GM12878 (cell line): ENCODE measurements at places on chromosomes 1 and 21. TPM values are rescaled to one million over a fixed set of nuclear protein-coding genes. Genes with fewer than 3 reads are reported as not detected.

DNA sequence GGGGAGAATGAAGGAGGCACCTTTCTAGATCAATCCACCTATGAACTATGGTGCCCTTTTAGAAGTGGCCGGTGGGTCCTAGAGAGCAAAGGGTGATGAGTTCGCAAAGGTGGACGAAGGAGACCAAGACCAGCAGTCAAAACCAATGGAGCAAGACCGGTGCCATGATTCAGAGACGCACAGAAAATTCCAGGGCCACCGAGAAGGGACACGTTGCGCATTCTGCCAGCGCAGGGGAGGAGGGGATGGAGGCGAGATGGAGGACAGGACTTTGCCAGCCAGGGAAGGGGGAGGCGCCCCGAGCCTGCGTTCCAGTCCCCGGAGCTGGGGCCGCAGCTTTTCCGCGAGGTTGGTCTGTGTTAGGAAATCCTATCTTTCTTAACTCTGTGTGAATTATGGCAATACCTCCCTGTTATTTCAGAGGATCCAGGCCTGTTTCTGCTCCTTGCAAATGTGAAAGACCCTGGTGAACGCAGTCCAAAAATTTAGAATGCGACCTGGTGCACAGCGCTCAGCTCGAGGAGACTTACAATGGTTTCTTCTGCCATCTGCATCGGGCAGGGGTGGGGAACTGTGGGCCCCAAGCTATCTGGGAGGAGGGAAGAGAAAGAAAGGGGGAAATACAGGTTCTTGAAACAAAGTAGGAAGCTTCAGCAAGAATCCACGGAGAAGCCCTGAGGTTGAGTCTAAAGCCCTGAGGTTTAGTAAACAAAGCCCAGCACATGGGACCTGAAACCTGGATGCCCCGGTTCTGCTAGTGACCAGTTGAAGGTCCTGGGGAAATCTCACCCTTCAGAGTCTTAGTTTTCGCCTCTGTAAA, 129.4 kb downstream of the MRPS6 start:
- no peak for DNase-seq

DNA sequence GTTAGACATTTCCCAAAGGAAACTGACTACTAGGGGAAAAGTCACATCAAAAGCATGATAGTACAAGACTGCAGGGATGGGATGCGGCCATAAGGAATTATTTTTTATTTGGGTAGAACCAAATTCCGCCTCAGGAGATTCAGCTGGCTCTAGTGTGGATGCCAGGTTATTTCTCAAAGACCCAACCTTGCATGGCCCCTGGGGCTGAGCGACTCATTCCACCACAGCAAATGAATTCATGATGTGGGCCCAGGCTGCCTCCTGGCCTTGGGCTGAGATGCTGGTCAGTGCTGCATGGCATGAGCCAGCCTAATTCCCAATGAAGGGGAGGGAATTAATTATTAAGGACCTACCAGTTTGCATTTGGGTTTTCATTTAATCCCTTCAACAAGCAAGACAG, 11.8 kb downstream of the TMEM35B start:
- DNase-seq = no peak

DNA sequence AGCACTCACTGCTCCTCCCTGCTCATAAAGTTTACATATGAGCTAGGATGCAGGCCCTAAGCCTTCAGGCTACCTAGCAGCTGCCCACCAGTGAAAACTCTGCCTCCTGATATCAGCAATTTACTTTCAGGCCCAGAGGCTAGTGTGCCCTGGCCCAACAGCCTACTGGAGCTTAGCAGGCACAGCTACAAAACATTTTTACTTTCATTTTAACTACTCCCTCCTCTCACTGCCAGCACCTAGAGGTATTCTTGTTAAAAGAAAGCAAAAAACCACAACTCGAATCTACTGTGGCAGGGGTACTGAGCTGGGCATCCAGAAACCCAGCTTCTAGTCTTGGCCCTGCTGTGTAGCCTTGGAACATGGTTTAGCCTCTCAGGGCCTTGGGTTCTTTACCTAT, 5.8 kb upstream of the LORICRIN start:
- no peak for DNase-seq

DNA sequence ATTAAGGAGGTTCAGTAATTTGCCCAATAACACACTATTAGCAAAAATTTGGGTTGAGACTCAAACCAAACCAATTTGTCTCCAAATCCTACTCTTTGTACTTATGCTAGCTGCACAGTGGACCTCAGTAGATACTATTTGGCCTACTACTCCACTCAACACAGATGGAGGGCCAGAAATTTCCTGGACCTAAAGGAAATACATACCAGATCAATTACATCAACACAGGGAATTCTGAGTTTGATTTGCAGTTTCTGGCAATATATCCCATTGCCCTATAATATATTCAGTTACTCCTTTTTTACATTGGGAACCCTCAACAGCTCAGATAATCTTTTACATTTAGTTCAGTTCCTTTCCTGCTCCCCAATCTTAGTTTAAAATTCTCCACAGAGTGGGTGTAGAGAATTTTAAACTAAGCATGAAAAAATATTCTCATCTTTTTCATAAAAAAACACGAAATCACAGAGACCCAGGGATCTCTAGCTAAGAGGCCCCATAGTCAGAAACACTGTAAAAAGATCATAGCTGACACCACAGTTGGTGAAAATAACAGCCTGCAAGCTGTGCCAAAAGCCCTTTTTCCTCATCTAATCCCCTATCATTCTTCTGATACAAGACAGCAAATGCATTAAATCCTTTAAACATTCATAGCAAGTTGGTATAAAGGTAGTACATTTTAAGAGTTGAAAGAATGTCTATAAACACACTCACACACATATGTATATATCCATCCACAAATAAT, 317.7 kb upstream of the ESRRG start:
- no peak for DNase-seq

GRCh38 chr1:76158126-76158525, 83.6 kb downstream of the ST6GALNAC3 start:
- DNase-seq = no peak

- no peak for DNase-seq
These were observed 90.3 kb downstream of the NID1 start for GRCh38 chr1:235974616-235975015.

DNA sequence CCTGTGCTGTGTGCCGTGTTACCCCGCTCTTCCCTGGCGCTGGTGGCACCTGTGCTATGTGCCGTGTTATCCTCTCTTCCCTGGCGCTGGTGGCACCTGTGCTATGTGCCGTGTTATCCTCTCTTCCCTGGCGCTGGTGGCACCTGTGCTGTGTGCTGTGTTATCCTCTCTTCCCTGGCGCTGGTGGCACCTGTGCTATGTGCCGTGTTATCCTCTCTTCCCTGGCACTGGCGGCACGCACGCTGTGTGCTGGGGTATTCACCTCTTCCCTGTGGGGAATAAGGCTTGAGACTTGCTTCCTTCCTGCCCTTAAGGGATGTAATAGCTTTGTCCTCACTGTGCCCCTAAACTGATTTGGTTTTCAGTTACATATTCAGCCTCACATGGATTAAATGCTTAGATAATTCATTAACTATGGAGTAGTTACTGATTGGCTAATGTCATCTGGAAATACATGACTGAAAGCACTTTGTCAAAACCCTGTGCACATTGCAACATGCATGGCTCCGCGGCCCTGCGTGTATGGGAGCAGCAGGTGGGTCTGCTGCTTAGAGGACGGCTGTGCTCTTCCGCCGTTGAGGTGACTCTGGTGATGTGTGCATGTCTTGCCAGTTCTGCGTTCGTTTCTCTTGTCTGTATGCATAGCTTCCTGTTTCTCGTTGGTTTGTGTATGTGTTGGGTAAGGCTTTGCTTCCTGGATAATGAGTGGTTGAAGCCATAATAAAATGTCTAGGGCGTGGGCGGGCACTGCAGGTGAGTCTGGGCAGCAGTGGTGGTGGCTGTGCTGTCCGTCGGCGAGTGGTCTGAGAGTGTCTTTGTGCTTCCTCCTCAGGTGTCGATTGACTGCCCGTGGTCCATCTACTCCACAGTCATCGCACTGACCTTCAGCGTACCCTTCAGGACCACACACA, 17.9 kb upstream of the PWP2 start:
- no peak for DNase-seq

SPATA45 gene
- total RNA-seq = 0.58 TPM in 1 of 2 replicates, not detected in the other

CD52 gene
- total RNA-seq = 291 and 301 TPM in 2 replicates

S100A2 gene
- 0.69 and 0.77 TPM in 2 replicates for total RNA-seq

CACNA1S gene
- not detected in 2 replicates for total RNA-seq

KIRREL1 gene
- total RNA-seq = 0.05 and 0.15 TPM in 2 replicates

TMCO4 gene
- 17.8 and 19.1 TPM in 2 replicates for total RNA-seq
